ENCODE measurements at places on chromosomes 4 and X.

DNA sequence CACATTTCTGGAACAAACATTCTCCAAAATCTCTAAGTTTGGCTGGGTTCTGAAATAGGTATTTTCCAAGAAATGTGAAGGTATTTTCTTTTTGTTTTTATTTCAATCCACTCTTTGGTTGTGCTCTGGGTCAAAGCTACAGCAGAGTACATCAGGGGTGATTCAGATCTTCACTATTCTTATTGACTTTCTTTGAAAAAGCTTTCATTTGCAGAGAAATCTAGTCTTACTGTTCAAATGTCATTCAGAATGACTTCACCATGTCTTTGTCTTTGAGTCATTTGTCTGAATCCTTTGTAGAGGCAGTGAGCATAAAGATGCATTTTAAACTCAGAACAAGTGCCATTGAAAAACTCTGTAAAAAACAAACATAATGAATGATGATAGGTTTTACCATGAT lies 547.2 kb upstream of the ADGRL3 start:
- no peak for DNase-seq

GRCh38 chr4:147787204-147787603 lies 55.3 kb downstream of the ARHGAP10 start:
- DNase-seq: no peak

DNA sequence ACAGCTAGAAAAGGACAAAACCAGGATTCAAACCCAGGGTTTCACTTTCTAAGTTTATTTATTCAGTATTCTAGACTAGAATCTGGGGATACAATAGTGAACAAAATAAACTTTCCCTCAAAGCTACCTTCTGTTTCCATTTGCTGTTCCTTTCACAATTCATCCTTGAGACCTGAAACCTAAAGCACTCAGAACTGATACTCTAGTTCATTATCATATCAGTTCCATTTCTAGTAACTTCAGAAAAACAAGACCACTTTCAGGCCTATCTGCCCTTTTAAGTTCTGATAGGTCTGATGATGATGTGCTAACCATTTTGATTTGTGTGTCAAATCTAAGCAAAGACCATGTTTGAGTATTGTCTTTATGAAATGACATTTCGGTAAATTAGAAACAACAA lies 7.8 kb upstream of the XK start:
- no peak for DNase-seq

- no peak for DNase-seq
Measured at GRCh38 chrX:465418-466215, 78.9 kb upstream of the PPP2R3B start.

- DNase-seq: no peak
Measured at GRCh38 chr4:86961605-86962295, 26.9 kb downstream of the AFF1 start.
